ENCODE measurements at places on chromosomes 16 and 17.
A peak's percentile ranks its signal among the peaks of the same experiment; 100 is the strongest.

- no peak for DNase-seq
Measured at GRCh38 chr16:31703526-31704128, 170.0 kb upstream of the ZNF267 start.

DNA sequence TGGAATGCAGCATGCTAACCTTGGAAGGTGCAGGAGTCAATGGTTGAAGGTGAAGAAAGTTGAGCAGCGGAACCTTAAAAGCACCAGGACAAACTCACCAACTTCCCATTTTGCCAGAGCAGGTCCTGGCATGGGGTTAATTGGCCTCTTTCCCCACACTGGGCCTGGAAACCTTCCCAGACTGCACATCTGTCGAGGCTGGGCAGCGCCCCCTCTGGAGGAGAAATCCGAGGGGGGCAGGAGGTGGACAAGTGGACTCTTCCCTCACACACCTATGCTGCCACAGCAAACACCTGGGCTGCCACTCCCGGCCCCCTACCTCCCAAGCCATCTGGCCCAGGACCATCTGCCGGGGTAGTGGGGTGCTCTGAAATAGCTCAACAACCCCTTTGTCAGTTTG is 232.4 kb downstream of the CBLN1 start:
- no peak for DNase-seq

GRCh38 chr16:14074544-14074943 is 3.4 kb downstream of the MRTFB start:
- DNase-seq = no peak

- no peak for DNase-seq
Measured at GRCh38 chr17:65270499-65271253, 133.5 kb downstream of the RGS9 start.

DNA sequence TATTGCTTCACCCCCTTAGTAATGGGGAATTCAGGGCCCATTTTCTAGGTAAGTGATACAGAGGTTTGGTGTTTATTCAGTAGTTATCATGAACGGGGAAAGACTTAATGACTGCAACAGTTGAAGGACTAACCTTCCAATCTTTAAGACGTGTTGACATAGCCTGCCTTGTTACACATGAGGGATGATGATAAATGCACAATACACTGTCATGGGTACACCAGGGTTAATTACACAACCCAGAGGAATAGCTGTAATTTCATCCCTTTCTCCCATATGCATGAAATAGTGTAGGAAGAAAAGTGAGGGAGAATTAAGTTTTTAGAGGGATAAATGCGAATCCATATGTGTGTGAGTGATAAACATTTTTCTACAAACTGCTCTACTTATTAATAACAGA is 10.7 kb downstream of the MYH4 start:
- no peak for DNase-seq

GRCh38 chr16:71904239-71904638 is 8.9 kb downstream of the IST1 start:
- no peak for DNase-seq

GRCh38 chr16:84277244-84277823 is 17.3 kb upstream of the WFDC1 start:
- peak; percentile 47 for DNase-seq

DNA sequence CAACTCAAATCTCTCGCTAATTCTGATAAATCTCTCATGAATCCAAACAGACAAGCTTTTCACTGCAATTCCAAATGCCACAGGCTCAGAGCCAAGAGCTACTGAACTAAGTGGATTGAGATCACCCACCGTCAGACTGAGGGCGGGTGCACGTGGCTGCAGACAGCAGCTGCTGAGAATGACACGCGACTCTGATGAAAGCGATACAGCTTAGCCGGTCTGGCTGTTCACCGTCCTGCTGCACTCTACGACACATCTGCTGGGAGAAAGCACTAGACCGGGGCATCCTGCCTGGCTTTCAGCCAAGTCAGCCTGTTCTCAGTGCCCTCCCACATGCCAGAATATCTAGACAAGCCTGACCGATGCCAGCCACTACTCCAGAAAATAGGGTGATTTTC is 42.6 kb downstream of the KLHDC4 start:
- DNase-seq = no peak

DNA sequence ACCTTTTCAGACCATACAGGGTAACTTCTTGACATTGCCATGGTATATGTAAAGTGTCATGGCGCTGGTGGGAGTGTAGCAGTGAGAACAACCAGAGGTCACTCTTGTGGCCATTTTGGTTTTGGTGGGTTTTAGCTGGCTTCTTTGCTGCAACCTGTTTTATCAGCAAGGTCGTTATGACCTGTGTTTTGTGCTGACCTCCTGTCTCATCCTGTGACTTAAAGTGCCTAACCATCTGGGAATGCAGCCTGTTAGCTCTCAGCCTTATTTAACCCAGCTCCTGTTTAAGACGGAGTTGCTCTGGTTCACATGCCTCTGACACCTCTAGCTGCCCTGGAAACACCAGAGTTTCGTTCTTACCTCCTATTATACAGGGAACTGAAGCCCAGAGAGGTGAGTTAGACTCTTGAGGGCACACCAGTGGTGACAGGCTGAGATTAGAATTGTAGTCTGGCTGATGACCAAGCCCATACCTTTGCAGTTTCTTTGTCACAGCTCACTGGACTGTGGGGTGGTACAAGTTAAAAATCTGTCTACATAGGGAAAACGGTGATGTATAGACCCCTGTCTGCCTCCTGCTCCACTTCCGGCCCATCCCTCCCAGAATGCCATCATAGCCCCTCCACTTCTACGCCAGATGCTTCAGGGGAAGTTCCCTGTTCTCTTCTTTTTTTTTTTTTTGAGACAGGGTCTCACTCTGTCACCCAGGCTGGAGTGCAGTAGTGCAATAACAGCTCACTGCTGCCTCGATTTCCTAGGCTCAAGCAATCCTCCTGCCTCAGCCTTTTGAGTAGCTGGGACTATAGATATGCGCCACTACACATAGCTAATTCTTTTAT is 21.0 kb downstream of the KSR1 start:
- DNase-seq = no peak

GRCh38 chr17:246226-246625 is 64.8 kb upstream of the DOC2B start:
- no peak for DNase-seq

DNA sequence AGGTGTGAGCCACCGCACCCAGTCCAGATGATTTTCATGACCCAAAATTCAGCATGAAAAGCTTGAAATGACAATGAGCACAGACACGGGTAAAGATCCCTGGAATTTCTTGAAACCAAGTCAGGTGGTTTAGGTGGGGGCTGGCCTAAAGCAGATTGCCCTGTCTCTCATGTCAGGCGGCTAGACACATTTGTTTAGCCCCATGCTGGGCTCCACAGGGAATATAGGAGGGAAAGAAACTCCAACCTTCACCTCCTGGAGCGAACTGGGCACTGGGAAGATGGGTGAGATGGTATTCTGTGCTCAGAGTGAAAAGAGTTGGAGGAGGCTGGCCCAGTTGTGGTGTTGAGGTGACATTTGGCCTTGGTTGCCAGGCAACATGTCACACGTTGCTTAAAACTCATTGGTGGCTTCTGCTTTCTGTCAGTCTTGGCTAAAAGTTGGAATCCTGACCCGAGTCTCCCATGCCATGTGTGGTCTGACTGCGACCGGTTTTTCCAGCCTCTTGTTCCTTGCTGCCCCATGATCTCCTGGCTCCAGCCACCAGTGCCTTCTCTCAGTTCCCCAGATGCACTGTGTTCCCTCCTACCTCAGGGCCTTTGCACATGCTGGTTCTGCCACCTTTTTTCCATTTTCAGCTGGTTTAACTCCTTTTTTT is 113.7 kb downstream of the ABCC6 start:
- DNase-seq = no peak

GRCh38 chr16:67187175-67187890 is 2.6 kb downstream of the EXOC3L1 start:
- DNase-seq = no peak

DNA sequence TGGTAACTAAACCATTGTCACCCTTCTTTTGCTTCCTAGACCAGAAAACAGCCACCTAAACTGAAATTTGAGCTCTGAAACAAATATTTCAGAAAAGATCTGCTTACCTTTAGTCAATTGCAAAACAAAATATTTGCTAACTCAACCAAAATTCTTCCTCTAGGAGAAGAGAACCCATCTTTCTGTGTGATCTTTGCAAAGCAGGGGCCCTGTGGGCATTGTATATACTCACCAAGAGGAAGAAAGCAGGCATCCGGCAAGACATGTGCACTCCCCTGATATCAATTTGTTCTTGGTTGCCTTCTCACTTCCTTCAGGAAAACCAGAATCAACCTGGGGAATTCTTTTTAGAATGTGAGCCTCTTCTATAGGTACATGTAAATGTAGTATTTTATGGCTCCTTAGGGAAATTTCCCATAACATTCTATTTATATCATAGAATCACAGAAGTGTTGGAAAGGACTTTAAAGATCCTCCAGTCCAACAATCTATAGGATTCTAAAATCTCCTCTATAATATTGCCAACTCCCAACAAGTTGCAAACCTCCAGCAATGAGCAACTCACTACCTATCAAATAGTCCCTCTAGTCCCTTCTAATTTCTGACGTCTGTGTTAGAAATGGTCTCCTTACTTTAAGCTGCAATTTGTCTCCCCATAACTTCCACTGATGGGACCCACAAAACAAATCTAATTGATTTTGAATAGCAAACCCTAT is 966 bp downstream of the SLFN14 start:
- DNase-seq = no peak

DNA sequence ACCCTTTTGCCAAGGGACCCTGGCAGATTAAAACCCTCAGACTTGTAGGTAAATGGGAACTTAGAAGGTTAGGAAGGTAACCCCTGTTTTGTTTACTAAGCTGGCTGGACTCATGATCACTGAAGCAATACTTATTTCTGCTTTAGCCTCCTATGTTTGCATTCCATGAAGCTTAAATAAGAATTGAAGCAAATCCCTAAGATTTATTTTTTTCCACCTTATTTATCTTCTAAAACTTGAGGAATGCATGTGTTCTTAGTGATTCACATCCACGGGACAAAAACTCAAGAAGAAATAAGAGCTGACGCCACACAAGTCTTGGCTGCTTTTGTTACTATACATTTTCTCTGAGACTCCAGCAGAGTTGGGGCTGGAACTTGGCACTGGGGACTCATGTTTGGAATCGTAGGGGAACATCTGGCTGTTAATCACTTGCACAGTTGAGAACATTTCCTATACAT is 35.5 kb downstream of the CLUAP1 start:
- DNase-seq = no peak

DNA sequence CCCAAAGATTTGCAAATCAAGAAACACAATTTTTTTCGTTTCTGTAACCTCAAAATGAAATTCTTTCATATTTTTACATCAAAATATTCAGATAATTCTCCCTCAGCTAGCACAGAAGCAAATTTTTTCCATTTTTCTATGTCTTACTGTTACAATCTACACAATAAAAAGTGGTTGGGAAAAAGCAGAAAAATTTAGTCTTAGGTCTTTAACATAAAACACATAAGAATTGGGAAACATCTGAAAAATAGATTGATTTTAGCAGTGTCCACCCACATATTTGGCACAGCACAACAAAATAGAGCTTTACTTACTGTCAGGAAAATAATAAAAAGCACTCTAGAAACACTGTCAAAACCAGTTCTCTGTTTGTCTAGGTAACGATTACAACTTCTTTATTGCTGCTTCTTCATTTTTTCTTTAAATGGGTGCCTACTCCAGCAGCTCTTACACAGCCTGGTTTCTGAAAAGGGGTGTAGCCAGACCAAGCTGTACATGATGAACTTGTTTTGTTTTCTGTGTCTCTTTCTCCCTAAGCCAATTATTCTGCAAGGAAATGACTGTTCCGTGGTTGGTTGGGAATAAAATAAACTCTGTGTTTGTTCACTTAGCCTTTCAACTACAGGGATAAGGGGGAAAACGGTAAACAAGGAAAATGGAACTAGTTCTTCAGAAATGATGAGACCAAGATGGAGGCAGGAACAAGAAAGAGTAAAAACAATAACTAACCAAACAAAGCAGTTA is at the start of gene ABCA6:
Gene ABCA6 (minus strand): TSS at position 465 of the 744 bp plus-strand sequence. CDS start 1,192 bp downstream, outside the sequence.
- DNase-seq = no peak

DNA sequence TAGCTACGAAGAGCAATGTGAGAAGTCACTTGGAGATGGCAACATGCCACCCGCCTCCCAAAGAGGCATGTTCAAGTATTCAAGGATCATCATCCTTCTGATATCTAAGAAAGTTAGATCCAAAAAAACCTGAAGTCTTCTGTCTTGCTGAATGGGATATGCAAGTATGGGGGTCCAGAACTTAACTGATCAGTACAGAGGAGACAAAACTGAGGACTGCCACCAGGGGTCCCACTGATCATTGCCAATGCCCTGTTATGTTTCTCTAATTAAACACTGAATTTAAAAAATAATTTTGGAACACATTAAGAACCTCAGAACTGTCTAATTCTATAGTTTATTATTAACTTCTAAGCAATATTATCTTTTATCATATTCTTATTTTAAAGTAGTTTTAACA is 99.7 kb downstream of the CDH8 start:
- DNase-seq = no peak

GRCh38 chr16:1696863-1697262 is 9.1 kb upstream of the MAPK8IP3 start:
- no peak for DNase-seq

GRCh38 chr17:83173914-83174361 is 94.5 kb downstream of the METRNL start:
- DNase-seq = no peak

DNA sequence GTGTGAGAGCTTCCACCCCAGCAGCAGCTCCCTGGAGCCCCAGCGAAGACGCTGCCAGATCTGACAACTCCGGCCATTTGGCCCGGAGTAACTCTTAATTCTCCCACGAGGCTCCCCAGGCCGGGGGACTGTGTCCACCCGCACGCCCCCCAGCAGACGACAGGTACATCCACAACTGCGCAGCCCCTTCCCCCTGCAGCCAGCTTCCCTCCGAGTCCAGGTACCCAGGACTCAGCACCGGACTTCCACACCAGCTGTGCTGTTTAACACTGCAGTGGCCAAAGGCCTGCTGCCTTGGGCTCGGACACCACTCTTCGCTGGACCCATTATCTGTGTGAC is 7.2 kb downstream of the SYNGR2 start:
- DNase-seq = no peak

DNA sequence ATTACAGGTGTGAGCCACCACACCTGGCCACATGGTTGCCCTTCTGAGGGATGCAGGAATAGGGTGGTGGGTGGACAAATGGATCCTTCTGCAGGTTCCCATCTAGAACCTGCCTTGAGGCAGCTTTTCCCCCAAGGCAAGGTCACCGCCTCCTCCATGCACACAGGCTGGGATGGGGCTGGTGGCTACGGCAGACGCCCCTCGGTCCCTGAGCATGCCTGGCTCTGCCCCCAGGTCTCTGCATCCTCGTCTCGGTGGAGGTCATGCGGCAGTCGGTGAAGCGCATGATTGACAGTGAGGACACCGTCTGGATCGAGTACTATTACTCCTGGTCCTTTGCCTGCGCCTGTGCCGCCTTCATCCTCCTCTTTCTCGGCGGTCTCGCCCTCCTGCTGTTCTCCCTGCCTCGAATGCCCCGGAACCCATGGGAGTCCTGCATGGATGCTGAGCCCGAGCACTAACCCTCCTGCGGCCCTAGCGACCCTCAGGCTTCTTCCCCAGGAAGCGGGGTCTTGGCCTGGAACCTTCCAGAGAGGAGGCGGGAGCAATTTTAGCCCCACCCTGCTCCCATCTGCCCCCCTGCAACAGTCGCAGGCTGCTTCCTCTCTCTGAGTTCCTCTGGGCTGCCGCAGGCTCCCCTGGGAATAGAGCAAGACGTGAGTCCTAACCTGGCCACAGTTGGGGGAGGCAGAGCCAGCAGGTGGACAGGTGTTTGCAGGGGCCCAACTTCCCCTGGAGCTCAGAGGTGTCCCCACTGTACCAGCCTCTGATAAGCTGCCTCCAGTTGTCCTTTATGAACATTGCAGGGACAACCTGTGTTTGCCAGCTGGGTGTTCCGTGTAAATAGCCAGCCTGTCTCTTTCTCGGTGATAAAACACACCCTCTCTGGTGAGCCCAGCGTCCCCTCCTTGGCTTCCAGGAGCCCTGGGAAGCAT is 11.7 kb downstream of the CACNG1 start:
- no peak for DNase-seq

Data from activated CD8-positive, alpha-beta memory T cell treated with anti-CD3 and anti-CD28 coated beads for 48 hours (primary cell).